Stimulated activated CD8-positive, alpha-beta memory T cell treated with anti-CD3 and anti-CD28 coated beads, Interleukin-4, amount 100 ng/mL, for 1 hour (primary cell): ENCODE measurements at places on chromosomes 3 and 15.

GRCh38 chr15:80562033-80562432 is 133.1 kb upstream of the ABHD17C start:
- no peak for DNase-seq

- no peak for DNase-seq
Observed at GRCh38 chr15:29259233-29259632, 10.4 kb downstream of the NSMCE3 start.

DNA sequence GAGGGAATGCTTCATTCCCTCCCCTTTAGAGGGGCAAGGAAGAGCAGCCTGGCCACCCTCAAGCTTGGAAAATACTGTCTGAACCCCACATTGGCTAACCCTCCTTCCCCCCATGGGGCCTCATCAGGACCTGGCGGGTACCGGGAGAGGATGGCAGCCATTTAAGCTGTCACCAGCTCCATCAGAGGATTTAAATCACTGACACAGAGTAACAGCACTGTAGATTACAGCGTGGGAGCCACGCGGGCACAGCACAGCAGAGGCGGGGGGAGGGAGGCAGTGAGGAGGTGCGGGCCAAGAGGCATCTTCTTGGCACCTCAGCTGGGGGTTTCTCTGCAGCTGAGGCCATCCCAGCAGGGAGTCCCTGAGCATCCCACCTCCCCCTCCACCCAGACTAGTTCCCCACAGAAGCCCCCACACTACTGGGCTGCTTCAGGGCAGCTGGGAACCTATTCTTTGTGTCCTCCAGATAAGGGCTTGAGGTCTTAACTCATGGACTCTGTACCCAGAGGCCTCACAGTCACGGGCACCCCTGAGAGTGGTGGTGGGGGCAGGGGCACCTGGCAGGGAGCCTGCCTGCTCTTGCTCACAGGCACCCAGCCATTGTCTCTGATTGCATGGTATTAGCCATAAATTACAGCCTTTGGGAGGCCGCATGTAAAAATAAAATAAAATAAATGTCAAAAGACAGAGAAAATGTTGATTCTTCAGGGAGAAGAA is 21.9 kb upstream of the CACNA2D2 start:
- DNase-seq = no peak

GRCh38 chr3:98778852-98779413 is 15.8 kb downstream of the ST3GAL6 start:
- DNase-seq = no peak

DNA sequence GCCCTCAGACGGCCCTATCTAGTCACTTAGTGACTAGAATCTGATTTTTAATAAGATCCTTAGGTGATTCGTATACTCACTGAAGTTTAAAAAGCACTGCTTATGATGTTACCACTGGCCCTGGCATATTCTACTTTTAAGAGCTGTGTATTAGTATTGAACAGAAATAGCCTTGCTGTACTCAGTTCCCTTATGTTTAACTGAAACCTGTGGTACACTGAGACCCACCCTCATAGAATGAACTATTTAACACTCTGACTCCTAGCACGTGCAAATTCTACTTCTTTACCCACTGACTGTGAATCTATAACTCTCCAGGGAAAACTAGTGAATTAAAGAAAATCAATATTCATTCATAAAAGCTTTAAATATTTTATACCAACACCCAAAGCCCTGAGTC is 108.9 kb downstream of the CCNL1 start:
- no peak for DNase-seq

GRCh38 chr3:119205209-119205608 is 31.8 kb downstream of the UPK1B start:
- no peak for DNase-seq

GRCh38 chr15:41940441-41940857 is 31.9 kb downstream of the EHD4 start:
- DNase-seq = no peak

GRCh38 chr3:114567771-114568170 is 273.9 kb downstream of the TIGIT start:
- no peak for DNase-seq

DNA sequence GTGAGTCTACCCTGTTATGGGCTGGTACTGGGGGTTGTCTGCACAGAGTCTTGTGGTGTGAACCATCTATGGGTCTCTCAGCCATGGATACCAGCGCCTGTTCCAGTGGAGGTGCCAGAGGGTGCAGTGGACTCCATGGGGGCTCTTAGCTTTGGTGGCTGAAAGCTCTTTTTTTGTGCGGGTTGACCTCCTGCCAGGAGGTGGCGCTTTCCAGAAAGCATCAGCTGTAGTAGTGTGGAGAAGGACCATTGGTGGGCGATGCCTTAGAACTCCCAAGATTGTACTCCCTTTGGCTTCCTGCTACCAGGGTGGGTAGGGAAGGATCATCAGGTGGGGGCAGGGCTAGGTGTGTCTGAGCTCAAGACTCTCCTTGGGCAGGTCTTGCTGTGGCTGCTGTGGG is 602.6 kb downstream of the RSL24D1 start:
- DNase-seq = no peak

DNA sequence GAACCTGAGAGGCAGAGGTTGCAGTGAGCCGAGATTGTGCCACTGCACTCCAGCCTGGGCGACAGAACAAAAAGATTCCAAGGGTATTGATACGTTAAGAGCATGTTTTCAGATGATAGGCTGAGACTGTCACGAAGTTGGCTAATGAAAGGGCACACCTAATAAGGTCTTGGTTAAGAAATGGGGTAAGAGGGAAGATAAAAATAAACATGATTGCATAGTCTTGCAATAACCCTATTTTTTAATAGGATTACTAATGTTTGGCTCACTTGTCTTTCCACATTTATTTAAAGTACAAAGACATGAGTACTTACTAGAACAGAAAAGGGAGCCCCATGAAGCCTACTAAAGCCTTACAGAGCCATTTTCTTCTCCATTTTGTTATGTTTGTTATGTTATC is 109.0 kb downstream of the FRMD4B start:
- no peak for DNase-seq

DNA sequence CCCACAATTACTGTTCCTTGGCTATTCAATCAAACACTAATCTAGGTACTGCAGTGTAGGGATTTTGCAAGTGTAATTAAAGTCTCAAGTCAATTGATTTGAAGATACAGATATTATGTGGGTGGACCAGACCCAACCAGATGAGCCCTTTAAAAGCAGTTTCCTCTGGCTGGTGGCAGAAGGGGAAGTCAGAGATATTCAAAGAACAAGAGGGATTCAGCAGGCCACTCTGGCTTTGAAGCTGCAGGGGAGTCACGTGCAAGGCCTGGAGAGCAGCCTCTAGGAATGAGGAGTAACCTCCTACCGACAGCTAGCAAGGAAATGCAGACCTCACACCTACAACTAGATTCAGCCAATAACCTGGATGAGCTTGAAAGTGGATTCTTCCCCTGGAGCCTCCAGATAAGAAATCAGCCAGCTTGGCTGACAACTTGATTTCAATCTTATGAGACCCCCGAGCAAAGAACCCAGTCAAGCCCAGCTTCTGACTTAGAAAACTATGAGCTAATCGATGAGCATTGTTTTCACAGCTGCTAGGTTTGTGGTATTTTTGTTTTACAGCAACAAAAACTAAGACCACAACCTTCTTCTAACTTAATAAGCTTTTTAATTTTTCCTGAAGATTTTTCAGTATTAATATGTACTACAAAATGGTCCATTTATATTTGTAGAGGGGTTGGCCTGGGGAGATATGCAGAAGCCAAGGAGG is 13.4 kb downstream of the HACD2 start:
- no peak for DNase-seq

DNA sequence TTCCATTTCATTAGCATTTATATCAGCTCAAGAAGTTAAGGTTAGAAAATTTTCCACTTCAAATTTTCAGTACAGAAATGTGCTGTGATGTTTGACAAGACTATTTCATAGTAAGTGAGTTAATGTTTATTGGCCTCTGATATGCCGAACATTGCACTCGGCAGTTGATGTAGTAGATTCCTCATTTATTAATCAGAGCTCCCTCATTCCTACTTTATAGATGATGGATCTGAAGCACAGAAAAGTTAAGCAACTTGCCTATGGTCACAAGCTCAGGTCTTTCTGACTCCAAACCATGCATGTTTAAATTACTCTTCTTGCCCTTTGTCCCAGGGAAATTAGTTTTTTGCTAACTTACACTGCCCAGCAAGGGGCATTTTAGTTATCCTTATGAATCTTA is 92.0 kb downstream of the ATG7 start:
- no peak for DNase-seq

GRCh38 chr3:112639455-112640225 is 1.3 kb downstream of the CCDC80 start:
- no peak for DNase-seq

- DNase-seq = no peak
Observed at GRCh38 chr3:126394179-126394976, at the start of gene CFAP100. TSS of gene CFAP100 (plus strand) at chr3:126394909. CDS start at chr3:126396001, 1,092 bp downstream.

GRCh38 chr3:3826521-3826920 is 27.3 kb downstream of the LRRN1 start:
- DNase-seq = no peak

DNA sequence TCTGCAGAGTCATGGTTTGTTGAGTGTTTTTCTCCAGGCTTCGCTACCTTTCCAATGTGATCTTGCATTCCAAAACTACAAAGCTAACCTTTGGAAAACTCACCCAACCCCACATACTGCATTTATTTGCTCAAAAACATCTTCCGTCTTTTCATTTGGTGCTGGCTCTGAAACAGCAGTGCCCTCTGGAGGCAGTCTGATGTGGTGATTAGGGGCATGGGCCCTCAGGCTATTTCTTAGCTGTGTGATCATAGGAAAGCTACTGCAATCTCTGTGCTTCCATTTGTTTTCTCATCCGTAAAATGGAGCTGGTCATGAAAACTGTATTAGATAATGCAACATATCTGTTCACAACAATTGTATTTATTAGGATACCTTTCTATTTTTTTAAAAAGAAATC is 47.0 kb downstream of the MTHFS start:
- DNase-seq = no peak

- DNase-seq = no peak
Observed at GRCh38 chr3:182969277-182969676, 11.1 kb downstream of the DCUN1D1 start.

GRCh38 chr3:111859061-111859973 is at the start of gene PHLDB2:
TSS of gene PHLDB2 (plus strand) at chr3:111859265. CDS start at chr3:111884078, 24,813 bp downstream.
- no peak for DNase-seq

GRCh38 chr3:141460097-141460704 is 26.6 kb upstream of the RASA2 start:
- DNase-seq = peak; percentile 62

- DNase-seq = no peak
Observed at GRCh38 chr15:92843814-92844213, 56.3 kb upstream of the CHD2 start.

GRCh38 chr15:61831505-61831921 is 228.7 kb downstream of the VPS13C start:
- no peak for DNase-seq

- no peak for DNase-seq
Observed at GRCh38 chr15:63599401-63600000, 2.3 kb downstream of the FBXL22 start.

DNA sequence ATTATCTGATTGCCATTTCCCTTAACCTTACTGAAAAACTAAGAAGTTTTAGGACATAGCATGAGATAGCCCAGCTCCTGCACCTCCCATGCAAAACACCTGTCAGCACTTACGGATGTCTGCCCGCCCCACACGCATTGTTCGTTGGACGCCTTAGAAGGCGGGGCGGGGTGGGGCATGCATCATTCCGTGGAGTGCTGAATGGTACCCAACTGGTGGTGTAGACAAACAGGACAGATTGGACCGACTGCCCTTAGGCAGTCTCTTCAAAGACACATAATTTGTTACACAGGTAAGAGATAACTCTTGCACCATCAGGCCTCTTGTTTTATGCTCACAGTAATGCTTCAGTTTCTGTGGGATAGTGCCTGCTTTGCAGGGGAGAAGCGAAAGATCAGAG is 93.8 kb downstream of the SMAD6 start:
- DNase-seq = no peak

DNA sequence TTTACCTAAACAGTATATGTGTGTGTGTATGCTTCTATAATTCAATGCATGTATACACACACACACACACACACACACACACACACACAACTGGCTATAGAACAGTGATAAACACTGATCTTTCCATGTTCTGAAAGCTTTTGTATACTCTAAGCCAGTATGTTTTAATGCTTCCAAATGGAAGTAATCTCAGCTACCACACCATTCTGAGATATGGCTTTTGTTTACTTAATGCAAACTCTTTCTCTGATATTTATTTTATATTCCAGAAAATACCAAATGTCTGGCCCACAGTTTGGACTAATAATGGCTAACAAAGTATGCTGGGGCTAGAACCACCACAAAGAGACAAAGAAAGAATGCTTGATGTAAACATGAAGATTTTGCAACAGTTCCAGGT is 199.4 kb upstream of the ARHGEF26 start:
- no peak for DNase-seq

DNA sequence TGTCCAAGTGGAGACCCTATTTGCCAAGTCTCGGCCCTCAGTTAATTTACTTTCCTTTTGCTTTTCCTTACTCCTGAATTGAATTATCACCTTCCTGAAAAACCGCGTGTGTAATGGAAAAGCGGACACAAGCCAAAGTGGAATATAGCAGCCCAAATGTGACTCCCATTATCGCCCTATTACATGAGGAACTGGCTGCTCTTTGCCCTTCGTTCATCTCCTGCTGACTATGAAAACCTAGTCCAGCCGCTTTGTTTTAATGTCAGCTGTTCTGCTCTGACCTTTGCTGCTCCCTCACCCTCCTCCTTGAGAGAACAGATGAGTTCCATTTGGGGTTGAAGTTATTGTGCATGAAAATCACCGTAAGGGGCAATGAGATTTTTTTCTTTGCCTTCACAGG is 632.7 kb upstream of the SUCLG2 start:
- DNase-seq = no peak

- no peak for DNase-seq
Observed at GRCh38 chr3:41974223-41974622, 12.3 kb upstream of the ULK4 start.

DNA sequence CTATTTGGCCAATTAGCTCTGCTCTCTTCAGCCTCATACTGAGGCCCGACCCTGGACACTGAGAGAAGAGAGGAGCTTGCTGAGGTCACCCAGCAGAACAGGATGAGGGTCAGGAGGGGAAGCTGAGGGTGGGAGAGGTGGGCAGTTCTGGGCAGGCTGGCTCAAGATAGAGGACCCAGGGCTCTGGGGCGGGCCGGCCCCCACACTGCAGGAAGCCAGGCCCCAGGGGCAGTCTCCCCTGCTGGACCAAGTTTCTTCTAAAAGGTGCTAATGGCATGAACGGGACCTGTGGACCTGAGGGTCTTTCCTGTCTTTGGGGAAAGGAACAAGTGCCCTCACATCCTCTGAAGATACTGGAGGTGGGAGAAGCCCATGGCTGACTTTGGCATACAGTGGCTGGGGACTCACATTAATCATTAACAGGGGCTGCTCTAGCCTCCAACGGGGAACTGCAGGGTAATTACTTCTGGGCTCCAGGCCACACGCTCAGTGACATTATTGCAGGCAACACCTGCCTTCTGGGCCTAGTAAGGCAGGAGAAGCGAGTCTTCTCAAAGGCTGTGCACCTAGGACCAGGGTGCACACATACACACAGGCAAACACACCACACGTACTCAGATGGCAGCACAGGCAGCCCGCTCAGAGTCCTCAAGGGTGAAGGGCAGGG is 10.6 kb downstream of the HCN4 start:
- DNase-seq = no peak
